Bronchial epithelial cell (primary cell): ENCODE measurements at places on chromosomes 12 and 14. TPM values are rescaled to one million over a fixed set of nuclear protein-coding genes. Genes with fewer than 3 reads are reported as not detected.

DNA sequence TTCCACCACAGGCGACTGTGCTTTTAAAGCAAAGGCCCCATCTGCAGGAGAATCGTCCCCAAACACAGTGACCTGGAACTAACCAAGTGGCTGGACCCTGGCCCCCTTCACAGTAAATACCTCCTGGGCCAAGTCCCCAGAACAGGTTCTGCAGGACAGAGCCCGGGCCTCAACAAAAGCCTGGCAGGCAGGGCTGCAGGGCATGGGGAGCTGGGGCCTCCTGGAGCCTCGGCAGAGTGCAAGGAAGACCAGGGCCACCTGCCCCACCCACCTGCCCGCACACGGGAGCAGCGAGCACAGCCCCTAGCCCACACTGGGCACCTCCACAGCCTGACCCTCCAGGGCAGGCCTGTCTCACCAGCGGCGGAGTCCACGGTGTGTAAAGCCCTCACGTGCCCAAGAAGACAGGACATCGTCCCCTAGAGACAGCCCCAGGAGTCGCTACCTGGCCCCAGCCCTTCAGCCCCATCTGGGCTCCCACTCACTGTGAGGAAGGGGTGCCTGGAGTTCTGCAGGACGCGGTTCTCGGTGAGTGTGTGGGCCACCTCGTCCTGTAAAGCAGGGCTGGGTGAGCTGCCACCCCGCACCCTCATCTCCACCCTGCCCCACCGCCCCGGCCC, 21.0 kb downstream of the AKT1 start:
- DNase-seq: no peak

LMNTD1 gene
- total RNA-seq: 0.13 TPM in 1 of 2 replicates, not detected in the other

DNA sequence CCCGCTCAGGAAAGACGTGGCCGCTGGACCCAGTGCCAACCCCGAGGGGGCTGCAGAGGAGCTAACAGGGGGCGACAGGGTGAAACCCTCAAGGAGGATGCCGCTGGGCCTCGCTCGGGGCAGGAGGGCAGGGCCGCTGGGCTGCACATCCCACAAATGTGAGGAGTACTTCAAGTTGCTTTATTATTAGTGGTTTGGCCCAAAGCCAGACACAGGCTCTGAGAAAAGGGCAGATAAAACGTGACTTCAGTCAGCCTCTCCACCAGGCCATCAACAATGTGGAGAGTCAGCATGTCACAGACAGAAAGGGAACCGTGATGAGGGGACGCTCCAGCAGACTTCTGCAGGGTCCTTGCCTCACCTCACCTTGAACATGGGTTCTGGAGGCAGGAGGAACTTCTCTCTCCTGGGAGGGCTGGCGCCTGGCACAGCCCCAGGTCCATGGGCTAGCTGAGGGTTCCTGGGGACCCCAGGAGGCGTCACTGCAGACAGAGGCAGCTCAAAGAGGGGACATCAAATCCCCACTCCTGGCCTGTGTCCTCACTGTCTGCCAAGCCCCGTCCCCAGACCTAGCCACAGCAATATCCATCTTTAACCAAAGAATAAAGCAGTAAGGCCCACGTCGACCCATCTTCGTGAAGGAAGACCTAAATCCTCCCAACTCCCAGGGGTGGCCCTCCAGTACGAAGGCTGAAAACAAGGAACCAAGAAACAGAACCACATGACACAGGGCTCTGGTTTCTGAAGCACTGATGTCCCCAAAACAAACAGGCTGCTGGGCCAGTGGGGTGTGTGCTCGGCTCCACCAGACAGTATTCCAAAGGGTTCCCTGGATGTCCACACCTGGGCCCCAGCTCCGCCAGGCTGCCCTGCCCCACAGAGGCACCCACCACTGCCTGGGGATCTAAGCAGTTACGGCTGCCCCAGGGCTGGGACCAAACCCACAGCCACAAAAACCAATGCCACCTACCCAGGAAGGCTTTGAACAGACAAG, 35.1 kb downstream of the CCDC85C start:
- DNase-seq: no peak

- no peak for DNase-seq
Observed at GRCh38 chr12:63047146-63047545, 103.9 kb downstream of the AVPR1A start.

KCNH5 gene
- total RNA-seq: under 0.01 TPM in 2 replicates
